ENCODE measurements at places on chromosomes 12 and 14.

DNA sequence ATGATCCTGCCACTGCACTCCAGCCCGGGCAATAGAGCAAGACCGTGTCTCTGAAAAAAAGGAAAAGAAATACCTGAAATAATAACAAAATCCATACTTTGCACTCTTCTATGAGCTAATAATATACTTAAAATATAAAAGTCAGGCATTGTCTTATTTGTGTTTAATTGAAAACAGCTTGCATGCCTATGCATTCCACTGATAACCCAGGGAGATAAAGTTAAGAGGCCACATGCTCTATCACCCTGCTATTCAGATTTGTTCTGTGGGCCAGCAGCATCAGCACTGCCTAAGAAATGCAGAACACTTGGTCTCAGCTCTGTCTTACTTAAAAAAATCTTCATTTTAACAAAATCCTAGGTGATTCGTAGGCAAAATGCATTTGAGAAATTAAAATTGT lies 99.2 kb downstream of the LGR5 start:
- H3K27me3 ChIP-seq = no peaks in the 10 kb centered on the region
- no peaks in the 10 kb centered on the region for H3K36me3 ChIP-seq
- H3K4me3 ChIP-seq = no peak overlapping the region
- no peak for DNase-seq
- no peak overlapping the region for H3K27ac ChIP-seq

- no peak overlapping the region for H3K27ac ChIP-seq
- no peaks in the 10 kb centered on the region for H3K27me3 ChIP-seq
- no peaks in the 10 kb centered on the region for H3K36me3 ChIP-seq
- H3K4me3 ChIP-seq = no peak overlapping the region
These were observed 573.8 kb upstream of the TBX3 start for GRCh38 chr12:115257791-115258190.

- H3K27ac ChIP-seq = no peak overlapping the region
- no peaks in the 10 kb centered on the region for H3K27me3 ChIP-seq
- DNase-seq = no peak
- H3K36me3 ChIP-seq = no peaks in the 10 kb centered on the region
- H3K4me1 ChIP-seq = 0 out of 2 replicates have a peak, but pooled peaks cover 6% of the 10 kb centered on the region
These were observed 70.7 kb downstream of the TTC8 start for GRCh38 chr14:88895116-88895515.

GRCh38 chr12:19491863-19492262 lies 52.6 kb downstream of the AEBP2 start:
- no peaks in the 10 kb centered on the region for H3K27me3 ChIP-seq
- peaks cover 5% of the 10 kb centered on the region for H3K36me3 ChIP-seq
- no peak overlapping the region for H3K4me3 ChIP-seq

GRCh38 chr14:68655021-68655831 lies 137.6 kb downstream of the ZFP36L1 start:
- H3K27me3 ChIP-seq = no peaks in the 10 kb centered on the region
- H3K36me3 ChIP-seq = no peaks in the 10 kb centered on the region
- H3K4me1 ChIP-seq = no peaks in the 10 kb centered on the region
- no peak overlapping the region for H3K27ac ChIP-seq

- peak overlapping the region; percentile 99 for H3K27ac ChIP-seq
- H3K4me3 ChIP-seq = peak overlapping the region; percentile 44
- no peaks in the 10 kb centered on the region for H3K36me3 ChIP-seq
- peaks cover 83% of the 10 kb centered on the region for H3K4me1 ChIP-seq
- peak; percentile 87 for DNase-seq
- no peaks in the 10 kb centered on the region for H3K27me3 ChIP-seq
These were observed 30.6 kb upstream of the RPLP0 start for GRCh38 chr12:120231316-120232011.
